RCC 7860 (cell line): ENCODE measurements at places on chromosomes 12 and 14.

- no peak for DNase-seq
Measured at GRCh38 chr14:78673845-78674244, 503.7 kb downstream of the NRXN3 start.

DNA sequence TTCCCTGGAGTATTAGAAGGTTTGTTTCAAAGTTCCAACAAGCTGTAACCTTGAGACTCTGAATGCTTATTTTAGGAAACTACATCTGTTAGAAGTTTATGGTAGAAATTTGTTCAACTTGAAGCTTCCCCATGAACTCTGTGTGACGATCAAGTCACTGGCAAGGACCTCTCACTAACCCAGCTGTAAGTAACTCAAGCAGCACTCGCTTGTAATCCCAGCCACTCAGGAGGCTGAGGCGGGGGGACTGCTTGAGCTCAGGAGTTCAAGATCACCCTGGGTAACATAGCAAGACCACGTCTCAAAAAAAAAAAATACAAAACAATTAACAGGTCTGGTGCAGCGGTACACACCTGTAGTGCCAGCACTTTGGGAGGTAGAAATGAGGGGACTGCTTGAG lies 25.6 kb downstream of the TESC start:
- DNase-seq = no peak

DNA sequence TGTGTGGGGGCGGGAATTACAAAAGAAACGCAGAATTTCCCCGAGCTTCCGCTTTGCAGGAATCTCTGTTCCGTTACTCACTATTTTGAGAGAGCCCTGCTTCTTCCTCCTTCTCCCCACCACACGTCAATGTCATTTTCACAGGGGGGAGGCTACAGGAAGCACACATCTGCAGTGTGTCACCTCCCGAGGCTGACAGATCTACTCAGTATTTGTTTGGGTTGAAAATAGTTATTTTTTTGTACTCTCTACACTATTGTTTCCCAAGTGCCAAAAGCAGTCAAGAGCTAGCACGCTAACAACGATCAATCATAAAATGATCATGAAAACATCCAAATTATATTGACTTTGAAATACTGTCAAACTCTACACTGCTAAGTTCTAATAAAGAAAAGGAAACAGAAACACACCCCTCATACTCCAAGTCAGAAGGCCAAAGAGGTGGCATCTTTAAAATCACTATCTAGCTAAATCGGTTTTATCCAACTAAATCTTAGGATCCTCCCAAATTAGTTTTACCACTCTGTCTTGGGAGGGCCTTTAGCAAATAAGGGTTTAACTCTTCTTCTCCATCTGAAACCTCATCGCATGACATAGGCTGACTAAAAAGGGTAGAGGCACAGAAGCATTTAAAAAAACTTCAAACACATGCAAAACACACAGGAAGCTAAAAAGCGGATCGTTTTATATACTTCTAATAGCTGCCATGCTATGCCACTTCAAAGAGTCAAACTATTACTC lies 51.8 kb downstream of the FOXN3 start:
- DNase-seq = no peak

- DNase-seq = no peak
Measured at GRCh38 chr12:57309420-57309819, 58.4 kb upstream of the STAC3 start.

GRCh38 chr14:89775946-89776345 lies 178.6 kb downstream of the EFCAB11 start:
- DNase-seq = no peak

- DNase-seq = no peak
Measured at GRCh38 chr14:69593018-69593677, 18.2 kb upstream of the SUSD6 start.

DNA sequence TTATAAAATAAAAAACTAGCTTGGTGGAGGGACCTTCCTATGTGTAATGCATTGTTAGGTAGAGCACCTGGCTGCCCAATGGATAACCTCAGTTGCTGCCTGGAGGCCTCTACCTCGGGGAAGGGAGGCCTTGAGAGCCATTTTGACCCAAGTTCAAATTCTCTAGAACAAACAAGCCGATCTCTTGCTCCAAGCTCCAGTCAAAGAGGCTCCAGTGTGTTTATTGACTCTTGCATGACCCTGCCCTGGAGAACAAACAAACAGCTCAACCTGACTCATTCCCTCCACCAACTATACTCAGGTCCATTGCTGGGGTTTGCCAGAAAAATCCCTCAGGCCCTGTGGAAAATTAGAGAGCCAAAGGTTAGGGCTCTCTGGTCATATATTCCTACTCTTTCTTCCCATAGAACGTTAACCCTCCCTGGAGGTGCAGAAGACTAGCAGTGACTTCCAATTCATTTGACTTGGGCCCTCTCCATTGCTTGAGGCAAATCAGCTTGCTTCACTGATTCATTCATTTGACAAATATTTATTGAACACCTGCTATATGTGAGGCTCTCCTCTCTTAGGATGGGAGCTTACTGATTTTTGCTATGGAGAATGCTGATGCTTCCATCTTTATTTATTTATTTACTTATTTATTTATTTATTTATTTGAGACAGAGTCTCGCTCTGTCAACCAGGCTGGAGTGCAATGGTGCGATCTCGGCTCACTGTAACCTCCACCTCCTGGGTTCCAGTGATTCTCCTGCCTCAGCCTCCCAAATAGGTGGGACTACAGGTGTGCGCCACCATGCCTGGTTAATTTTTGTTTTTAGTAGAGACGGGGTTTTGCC lies 73.7 kb upstream of the CISTR start:
- DNase-seq = no peak

DNA sequence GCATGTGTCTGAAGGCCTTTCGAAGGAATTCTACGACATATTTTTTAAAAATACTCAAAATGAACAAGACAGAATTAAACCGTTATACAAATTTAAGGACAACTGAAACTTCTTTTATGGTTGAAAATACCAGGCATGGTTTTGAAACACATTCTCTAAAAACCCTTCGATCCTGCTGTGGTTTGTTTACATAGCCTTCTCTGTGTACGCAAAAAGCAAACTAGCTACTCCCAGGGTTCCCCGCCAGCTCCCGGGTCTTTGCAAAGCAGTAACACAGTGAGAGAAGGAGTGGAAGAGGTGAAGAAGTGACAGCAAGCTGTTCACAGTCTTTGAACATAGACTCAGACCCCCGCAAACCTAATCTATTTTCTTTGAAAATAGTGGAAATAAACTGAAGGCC lies 2.2 kb upstream of the TC2N start:
- no peak for DNase-seq

GRCh38 chr14:44036248-44036647 lies 470.8 kb downstream of the FSCB start:
- no peak for DNase-seq

GRCh38 chr14:48974994-48975393 lies 611.2 kb downstream of the RPS29 start:
- DNase-seq = no peak

- DNase-seq = peak; percentile 43
Measured at GRCh38 chr12:75389061-75389460, 1.8 kb upstream of the GLIPR1L2 start.

- no peak for DNase-seq
Measured at GRCh38 chr12:51070004-51070403, 13.4 kb downstream of the CSRNP2 start.

- DNase-seq = no peak
Measured at GRCh38 chr14:98714626-98715425, 557.2 kb downstream of the BCL11B start.

DNA sequence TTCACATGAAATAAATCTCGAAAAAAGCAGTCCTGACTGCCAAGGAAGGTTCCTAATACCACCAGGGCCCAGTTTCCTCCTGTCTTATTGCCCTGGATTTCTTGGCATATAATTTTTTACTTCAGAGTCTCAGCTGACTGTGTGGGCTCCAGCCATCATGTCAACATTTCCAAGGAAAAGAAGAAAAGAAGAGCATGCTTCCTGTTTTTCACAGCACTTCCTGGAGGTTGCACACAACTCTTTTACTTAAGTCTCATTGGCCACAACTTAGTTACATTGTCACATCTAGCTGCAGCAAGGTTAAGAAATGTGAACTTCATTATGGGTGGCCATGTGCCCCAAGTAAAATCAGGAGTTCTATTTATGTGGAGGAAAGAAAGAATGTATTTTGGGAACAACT lies 24.3 kb downstream of the DACT1 start:
- no peak for DNase-seq

DNA sequence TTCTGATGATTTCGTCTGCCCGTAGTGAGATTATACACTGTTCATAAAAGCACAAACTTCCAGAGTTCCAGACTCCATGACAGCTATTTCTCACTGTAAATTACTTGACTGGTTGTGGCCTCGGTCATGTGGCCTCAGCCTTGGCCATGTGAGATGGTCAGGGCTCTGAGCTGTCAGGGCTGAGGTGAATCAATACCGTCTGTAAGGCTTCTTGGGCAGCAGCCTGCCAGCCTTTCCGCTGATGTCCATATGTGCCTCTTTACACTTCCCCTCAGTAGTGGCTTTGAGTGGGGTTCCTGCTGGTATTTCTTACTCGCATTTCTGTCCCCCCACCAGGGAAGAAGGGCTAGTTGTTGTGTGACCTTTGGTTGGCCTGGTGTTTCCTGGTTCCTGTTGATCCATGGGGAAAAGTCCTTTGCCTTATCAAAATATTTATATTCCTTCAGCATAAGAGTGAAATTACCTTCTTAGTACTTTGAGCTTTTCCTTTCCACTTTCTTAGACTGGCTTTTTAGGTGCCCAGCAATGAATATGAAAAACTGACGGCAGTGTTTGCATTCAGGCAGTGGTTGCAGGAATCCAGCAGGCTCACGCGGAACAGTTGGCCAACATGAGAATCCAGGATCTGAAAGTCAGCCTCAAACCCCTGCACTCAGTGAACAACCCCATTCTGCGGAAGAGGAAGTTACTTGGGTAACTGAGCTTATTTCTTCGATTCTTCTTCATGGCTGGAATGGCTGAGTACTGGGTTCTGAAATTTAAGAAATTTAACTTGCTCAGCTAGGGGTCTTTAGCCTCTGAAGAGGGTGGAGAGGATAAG lies 46.1 kb downstream of the MAPKAPK5 start:
- DNase-seq = no peak

GRCh38 chr12:115273456-115273855 lies 589.5 kb upstream of the TBX3 start:
- DNase-seq = no peak

- DNase-seq = no peak
Measured at GRCh38 chr12:115394496-115395220, 710.7 kb upstream of the TBX3 start.

DNA sequence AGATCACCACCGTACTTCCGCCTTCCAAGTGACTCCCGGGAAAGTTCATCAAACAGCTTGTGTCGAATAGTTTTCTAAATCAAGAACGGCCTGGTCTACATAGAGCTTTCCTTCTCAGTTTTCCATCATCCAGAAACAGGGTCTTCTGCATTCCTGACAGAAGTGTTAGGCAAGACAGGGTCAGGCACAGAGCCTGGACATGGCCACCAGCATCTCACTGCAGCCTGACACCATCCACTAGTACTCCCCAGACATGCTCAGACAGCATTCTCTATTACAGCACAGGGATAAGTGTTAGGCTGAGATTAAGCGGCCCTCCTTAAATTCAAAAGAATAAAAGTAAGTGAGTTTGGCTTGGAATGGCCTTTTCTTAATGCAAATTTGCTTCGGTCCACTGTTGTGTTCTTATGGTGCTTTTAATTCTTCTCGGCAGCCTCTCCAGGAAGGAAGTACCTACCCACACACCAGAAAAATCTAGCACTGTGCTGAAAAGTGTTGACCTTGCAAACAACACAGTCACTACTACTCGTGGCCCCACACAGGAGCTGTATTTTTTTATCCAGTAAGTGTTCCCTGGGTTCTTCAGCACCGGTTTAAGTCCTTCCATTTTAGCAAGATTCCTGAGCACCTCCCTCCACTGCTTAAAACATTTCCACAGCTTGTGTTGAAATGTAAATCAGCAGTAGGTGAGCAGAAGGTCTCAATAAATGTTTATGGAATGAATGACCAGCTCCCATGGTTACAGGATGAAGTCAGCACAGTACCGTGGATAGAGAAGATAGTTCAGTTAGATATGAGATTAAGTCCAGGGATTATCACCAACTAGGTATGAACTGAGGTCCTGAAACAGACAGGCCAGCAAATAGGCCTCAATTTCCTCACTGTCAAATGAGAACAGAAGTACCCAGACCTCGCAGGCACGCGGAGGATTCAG lies 44.1 kb downstream of the SETD3 start:
- no peak for DNase-seq

DNA sequence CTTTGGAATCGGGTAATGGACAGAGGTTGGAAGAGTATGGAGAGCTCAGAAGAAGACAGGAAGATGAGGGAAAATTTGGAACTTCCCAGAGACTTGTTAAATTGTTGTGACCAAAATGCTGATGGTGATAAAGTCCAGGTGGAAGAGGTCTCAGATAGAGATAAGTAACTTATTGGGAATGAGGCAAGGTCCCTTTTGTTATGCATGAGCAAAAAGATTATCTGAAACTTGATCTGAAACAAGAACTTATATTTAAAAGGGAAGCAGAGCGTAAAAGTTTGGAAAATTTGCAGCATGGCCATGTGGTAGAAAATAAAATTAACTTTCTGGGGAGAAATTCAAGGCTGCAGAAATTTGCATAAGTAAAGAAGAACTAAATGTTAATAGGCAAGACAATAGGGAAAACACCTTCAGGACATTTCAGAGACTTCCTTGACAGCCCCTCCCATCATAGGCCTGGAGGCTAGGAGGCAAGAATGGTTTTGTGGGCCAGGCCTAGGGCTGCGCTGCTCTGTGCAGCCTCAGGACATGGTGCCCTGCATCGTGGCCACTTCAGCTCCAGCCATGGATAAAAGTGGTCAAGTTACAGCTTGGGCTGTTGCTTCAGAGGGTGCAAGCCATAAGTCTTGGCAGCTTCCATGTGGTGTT lies 425.7 kb upstream of the PRICKLE1 start:
- DNase-seq = no peak

GRCh38 chr12:54603173-54603814 lies 14.8 kb upstream of the PPP1R1A start:
- DNase-seq = peak; percentile 56

GRCh38 chr12:125487336-125487735 lies 422.1 kb downstream of the AACS start:
- DNase-seq = no peak

DNA sequence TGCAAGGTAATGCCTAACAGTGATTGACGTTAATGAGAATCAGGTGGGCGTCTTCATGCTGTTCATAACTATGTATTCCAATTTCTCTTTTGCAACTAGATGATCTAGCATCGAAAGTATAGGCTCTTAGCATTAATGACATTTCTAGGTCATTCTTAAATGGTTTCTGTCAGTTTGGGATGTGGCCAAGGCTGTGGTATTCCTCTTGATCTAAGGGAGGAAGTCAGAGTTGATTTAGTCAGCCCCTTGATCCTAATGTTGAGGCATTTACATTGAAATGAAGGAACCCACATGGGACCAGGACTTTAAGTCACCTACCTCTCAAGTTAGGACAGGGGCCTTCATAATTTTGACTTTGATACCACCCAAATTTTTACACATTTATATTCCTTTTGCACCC lies 448.1 kb downstream of the NPAS3 start:
- no peak for DNase-seq

GRCh38 chr12:104049903-104050356 lies at the start of gene GLT8D2:
TSS of gene GLT8D2 (minus strand) at chr12:104050187. CDS start at chr12:104019648, 30,539 bp downstream.
- DNase-seq = no peak

GRCh38 chr14:89571491-89571890 lies 154.5 kb upstream of the FOXN3 start:
- no peak for DNase-seq
